SW480 (cell line): ENCODE measurements at places on chromosomes 16 and 17.

DNA sequence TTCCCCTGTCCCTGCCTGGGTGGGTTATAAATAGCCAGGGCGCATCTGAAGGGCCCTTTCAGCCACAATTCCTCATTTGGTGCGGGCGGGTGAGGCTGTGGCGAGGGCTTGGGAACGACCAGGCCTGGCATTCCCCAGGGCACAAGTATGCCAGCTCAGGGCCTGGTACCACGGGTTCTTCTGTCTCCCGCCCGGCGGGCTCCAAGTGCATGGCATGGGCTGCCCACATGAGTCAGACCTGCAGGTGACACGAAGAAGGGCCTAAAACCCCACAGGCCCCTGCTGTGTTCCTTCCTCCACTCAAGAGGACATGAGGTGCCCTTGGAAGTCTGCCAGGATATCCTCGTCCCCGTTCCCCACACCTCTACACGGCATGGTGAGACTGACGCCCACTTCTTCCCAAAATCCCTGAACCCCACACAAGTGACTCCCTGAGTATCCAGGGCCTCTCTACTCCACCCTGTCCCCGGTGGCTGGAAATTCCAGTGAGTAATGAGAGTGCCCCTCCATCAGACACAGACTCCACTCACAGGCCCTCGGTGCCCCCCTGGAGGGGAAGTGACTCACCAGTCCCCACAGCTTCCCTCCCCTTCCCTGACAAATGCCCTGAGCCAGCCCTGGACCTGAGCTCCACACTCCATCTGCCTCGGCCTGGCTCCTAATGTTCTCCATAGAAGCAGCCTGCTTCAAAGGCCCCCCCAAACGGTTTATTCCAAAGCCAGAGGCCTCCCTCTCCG is 68.8 kb downstream of the ABR start:
- peak; percentile 96 for DNase-seq

GRCh38 chr17:80709090-80709695 is 164.6 kb downstream of the RPTOR start:
- DNase-seq, result no peak

DNA sequence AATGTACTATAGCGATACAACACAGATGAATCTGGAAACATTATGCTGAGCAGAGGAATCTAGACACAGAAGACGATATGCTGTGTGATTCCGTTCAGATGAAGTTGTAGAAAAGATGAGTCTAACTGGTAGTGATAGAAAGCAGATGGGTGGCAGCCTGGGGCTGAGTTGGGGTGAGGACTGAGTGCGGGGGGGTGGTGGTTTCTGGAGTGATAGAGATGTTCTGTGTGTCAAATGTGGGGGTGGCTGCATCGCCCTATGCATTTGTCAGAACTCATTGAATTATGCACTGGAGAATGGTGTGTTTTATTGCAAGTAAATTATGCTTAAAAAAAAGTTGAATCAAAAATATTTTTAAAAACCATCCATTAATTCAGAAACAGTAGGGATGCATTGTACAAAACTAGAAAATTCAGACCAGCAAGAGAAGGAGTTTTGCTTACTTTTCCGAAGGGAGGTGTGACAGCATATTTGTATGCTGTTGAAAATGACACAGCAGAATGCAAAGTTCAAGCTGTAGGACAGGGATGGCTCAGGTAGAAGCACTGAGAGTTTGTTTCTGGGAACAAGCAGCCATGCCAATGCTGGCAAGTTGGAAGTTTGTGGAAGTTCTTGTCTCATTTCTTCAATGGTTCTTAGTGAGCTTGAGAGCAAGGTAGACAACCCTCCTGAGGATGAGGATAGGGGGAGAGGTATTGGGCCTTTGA is 13.0 kb upstream of the DRG2 start:
- DNase-seq, result no peak

DNA sequence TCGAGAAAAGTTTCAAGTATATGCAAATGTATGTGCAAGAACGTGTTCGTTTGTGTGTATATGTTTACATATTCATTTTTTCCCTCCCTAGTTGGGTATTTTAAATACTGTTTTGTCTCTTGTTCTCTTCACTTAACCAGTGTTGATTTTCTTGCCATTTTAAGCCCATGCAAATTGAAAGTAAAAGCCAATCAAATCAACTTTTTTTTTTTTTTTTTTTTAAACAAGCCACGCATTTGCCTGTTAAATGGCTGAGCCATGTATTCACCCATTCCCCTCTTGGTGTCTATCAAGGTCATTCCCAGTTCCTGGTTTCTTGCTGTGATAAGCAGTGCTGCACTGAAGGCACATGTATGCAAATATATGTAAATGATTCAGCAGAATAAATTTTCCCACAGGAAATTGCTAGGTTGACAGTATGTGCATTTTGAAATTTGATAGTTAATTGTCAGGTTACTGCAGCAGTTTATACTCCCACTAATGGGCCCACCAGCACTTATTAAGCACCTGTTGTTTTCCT is 12.2 kb downstream of the ABCC1 start:
- no peak for DNase-seq

DNA sequence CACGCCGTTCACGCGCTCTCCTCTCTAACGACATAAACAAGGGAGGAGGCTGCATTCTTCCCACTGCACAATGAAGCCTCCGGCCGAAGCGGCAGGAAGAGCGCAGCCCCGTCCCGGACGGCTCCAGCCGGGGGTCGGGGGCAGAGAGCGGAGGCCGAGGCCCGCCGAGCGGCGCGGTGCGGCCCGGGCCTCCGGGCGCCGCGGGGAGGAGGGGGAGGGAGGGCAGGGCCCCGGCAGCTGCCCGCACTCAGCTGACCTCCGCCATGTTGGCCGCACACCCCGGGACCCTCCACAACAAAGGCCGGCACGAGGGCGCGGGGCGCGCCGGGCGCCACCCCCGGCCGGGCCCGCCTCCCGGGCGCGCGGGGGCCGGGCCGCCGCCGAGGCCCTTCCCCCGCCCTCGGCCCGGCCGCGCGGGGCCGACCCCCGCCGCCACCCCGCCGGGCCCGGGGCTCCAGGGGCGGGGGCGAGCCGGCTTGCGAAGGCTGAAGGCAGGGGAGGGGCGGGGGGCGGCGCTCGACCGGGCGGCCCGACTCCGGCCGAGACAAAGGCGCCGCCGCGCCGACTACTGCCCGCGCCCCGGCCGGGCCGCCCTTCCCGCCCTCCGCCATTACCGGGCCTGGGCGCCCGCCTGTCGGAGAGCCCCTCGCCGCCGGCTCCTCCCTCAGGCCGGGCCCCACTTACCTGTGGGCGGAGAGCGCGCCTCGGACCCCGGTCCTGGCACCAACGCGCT is 527 bp downstream of the SIAH1 start:
- peak; percentile 47 for DNase-seq

DNA sequence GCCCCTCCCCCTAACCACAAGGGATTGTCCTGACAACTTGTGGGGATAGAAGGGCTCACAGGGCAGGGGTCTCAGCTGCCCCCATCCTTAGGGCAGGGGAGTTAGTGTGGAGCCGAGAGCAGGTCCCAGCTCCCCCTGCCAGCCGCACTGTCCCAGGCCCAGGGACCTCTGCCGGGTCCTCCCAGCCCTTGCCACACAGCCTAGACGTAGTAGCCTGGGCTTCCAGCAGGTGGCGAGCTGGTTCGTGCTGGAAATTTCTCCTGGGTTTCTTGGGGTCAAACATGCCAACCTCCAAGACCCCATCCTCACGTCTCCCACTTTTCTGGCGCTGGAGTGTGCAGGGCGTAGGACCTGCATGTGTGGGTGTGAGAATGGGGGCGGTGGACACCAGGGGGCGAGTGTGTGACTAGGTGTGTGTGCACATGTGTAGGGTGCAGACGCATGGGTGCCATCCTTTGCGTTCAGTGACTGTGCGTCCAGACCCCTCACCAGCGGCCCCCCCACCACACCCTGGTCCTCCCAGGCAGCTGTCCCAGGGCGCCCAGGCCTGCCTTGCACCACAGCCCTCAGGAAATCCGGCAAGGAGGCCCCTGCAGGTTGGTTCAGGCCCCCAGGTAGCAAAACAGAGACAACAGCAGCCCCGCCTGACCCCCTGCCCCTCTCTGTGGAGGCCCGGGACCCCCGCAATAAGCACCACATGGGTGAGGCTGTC is 29.5 kb downstream of the SBK1 start:
- no peak for DNase-seq

DNA sequence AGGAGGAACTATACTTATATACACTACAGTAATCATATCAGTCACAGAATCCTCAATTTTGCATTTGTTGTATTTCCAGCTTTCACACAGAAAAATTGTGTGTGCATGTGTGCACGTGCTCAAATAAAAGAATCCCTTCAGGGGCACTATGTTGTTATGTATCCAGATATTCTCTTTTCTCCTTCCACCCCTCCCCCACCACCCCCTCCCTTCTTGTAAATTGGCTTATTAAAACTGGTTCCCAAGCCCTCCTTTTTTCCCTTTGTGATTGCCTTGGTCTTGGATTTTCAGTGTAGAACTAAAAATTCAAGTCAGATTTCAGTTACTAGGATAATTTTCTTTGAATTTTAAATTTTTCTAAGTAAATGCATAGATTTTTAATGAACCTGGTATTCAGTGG is 86.3 kb downstream of the WNT3 start:
- no peak for DNase-seq

DNA sequence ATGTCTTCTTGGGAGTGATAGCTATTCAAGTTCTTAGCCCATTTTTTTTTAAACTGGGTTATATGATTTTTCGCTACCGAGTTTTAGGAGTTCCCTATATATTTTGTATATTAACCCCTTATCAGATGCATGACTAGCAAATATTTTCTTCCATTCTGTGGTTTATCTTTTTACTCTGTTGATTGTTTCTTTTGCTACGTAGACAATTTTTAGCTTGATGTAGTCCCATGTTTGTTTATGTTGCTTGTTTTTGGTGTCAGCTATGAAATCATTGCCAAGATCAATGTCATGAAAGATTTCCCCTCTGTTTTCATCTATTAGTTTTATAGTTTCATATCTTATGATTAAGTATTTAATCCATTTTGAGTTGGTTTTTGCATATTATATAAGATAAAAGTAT is 480.5 kb downstream of the CDH11 start:
- DNase-seq, result no peak

DNA sequence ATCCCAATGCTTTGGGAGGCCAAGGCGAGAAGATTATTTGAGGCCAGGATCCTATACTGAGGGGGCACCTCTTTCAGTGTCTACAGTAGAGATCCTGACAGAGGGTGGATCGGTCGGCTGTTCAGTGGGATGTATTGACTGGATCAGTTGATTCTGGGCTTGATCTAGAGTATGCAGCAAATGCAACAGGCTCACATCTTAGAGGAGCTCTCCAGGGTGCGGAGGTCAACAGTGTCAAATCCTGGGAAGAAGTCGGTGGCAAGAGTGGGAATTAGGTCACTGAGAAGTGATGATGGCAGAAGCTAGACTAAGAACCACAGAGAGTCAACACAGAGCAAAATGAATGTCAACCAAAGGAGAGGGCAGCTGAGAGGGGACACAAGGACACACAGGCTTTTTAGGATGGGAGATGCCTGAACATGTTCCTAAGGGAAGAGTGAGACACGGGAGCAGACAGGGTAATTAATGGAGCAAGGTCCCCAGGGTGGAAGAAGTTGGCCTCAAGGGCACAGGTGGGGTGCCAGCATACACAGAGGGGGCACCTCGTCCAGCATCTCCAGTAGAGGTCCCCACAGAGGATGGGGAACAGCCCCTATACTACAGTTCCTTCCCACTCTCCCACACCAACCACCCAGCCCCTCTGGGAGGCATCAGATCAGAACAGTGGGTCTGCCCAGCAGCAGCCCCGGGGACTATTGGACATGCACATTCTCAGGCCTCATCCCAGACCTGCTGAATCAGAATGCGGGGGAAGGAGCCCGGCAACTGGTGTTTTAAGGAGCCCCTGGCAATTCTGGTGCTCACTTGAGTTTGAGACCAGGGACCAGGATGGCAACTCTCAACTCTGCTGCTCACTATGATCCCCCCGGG is 10.0 kb upstream of the CYTH1 start:
- DNase-seq, result no peak

DNA sequence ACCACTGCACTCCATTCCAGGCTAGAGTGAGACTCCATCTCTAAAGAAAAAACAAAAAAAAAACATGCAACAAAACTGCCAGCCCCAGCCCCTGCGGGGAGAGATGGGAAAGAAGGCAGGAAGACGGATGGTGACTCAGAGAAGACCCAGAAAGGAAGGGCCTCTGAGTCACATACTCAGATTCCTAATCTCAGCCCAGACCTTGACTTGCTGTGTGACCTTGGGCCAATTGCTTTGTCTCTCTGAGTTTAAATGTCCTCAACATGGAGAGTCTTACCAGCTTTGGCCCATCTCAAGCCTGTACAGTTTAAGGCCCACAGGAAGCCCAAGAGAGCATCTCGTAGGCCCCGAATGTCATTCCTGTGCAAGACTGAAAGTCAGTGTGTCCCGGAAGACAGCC is 86.5 kb upstream of the LHX1 start:
- peak; percentile 73 for DNase-seq

DNA sequence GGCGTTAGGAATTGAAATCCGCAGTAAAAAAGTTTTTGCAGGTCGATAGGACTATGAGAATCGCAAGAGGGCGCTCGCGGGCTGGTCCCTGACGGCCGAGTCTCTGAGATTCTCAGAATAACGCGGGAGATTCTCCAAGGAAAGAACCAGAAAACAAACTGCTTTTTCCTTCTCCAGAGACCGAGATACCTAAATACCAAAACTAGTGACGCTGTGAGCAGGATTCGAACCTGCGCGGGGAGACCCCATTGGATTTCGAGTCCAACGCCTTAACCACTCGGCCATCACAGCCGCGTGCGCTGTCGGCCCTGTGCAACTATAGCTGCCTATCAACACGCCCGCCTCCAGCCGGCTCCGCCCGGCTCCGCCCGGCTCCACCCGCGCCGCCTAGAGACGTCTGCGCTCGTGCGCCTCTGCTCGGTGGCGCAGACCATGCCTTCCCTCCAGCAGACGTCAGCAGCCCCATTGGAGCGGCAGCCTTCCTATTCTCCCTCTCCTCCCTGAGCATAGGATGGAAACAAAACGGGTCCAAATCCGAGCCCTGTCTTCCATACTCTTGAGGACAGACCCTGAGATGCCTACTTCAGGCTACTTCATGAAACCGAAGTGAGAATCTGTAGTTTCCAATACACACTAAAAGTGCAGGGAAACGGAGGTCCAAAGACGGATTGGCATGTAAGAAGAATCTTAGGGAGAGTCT is 13.4 kb downstream of the PER1 start:
- DNase-seq, result peak; percentile 96

- DNase-seq, result no peak
Observed at GRCh38 chr16:12300945-12301500, 324.5 kb downstream of the SNX29 start.

- no peak for DNase-seq
Observed at GRCh38 chr17:76810956-76811355, 57.2 kb upstream of the MGAT5B start.
